ENCODE measurements at places on chromosomes 12 and 14. TPM values are rescaled to one million over a fixed set of nuclear protein-coding genes. Genes with fewer than 3 reads are reported as not detected.
A peak's percentile ranks its signal among the peaks of the same experiment; 100 is the strongest.

Gene RGS6
- total RNA-seq = not detected

Gene JPH4
- not detected for total RNA-seq

Gene MUCL1
- total RNA-seq = not detected

DNA sequence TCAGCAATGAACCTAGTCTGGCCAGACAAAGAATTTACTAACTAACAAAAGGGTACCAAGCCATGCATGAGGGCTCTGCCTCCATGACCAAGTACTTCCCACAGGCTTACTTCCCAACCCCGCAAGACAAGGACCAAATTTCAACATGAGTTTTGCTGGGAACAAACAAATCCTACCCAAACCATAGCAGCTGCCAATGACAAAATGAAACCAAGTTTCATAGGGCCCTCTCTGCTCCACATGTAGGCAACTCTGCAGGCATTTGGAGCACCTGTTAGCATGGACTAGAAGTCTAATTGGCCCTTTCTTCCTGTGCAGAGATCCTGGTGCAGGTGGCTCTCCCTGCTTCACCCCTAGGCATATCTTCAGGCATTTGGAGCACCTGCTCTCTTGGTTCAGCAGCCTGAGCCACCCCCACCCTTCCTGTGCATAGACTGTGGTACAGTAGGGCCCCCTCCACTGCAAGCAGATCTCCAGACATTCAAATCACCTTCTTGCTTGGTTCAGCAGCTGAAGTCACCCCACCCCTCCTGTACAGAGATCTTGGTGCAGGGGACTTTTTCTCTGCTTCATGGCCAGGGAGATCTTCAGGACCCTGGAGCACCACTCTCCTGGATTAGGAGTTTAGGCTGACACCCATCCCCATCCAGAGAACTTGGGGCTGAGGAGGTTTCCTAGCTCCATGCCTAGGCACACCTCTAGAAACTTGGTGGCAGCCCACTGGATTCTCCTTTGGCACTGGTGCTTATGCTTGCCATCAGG lies 308.7 kb downstream of the RPAP3 start:
- no peaks in the 10 kb centered on the region for H3K27me3 ChIP-seq
- DNase-seq = no peak
- H3K27ac ChIP-seq = peak overlapping the region; percentile 23
- H3K4me1 ChIP-seq = peaks cover 47% of the 10 kb centered on the region

GRCh38 chr12:26622601-26623000 lies 210.4 kb downstream of the ITPR2 start:
- no peaks in the 10 kb centered on the region for H3K4me1 ChIP-seq
- no peak overlapping the region for H3K27ac ChIP-seq
- H3K4me3 ChIP-seq = no peak overlapping the region
- H3K36me3 ChIP-seq = peaks cover 36% of the 10 kb centered on the region
- no peak for DNase-seq
- no peaks in the 10 kb centered on the region for H3K27me3 ChIP-seq

DNA sequence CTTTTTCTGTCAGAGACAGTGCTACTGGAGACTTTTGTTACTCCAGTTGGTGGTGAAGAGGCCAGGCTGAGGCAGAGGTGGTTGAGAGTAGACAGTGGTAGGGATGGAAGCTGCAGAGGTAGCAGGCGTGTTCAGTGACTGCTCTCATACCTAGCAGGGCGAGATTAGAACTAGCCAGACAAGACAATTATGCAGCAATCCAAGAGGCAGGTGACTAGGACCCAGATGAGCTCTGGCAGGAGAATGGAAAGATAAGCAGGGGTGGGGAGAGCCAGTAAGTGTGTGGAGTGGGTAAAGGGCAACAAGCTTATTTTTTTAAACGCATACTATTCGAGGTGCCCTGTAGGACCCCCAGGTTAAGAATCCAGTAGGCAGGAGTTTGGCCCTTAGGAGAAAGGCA lies 4.8 kb downstream of the PPP1R36 start:
- DNase-seq = no peak
- no peak overlapping the region for H3K4me3 ChIP-seq
- no peak overlapping the region for H3K27ac ChIP-seq
- peaks cover 8% of the 10 kb centered on the region for H3K4me1 ChIP-seq

GRCh38 chr12:96223411-96224218 lies 29.4 kb downstream of the ELK3 start:
- no peak overlapping the region for H3K27ac ChIP-seq
- H3K4me3 ChIP-seq = no peak overlapping the region
- peaks cover 62% of the 10 kb centered on the region for H3K36me3 ChIP-seq
- no peak for DNase-seq

GRCh38 chr12:46959502-46959901 lies 119.9 kb upstream of the PCED1B start:
- no peak overlapping the region for H3K4me3 ChIP-seq
- H3K4me1 ChIP-seq = no peaks in the 10 kb centered on the region
- DNase-seq = no peak
- H3K27ac ChIP-seq = no peak overlapping the region

GRCh38 chr12:118312578-118312977 lies 60.1 kb downstream of the TAOK3 start:
- DNase-seq = no peak
- H3K36me3 ChIP-seq = no peaks in the 10 kb centered on the region
- H3K4me1 ChIP-seq = peaks cover 14% of the 10 kb centered on the region
- no peak overlapping the region for H3K27ac ChIP-seq

- H3K4me3 ChIP-seq = no peak overlapping the region
- DNase-seq = no peak
- no peaks in the 10 kb centered on the region for H3K27me3 ChIP-seq
- H3K4me1 ChIP-seq = no peaks in the 10 kb centered on the region
Observed at GRCh38 chr12:62859321-62859737, 75.6 kb downstream of the PPM1H start.

DNA sequence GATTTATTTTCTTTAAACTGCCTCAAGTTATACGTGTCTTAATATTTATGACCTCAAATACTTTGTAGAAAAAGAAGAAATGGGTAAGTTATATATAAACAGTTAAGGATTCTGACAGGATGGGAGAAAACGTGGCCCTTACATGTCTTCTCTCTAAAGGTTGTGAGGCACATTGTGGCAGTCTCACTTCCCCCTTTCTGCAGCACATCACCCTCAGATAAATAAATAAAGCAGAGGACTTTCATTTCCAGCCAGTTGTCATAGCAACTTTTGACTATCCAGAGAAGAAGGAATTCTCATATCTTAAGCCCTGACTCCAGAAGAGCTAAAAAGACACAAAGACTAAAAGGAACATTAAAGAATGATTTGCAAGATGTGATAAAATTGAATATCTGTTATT lies 28.8 kb upstream of the CEP83 start:
- H3K4me1 ChIP-seq = no peaks in the 10 kb centered on the region
- no peak overlapping the region for H3K4me3 ChIP-seq
- no peak for DNase-seq
- no peaks in the 10 kb centered on the region for H3K36me3 ChIP-seq

DNA sequence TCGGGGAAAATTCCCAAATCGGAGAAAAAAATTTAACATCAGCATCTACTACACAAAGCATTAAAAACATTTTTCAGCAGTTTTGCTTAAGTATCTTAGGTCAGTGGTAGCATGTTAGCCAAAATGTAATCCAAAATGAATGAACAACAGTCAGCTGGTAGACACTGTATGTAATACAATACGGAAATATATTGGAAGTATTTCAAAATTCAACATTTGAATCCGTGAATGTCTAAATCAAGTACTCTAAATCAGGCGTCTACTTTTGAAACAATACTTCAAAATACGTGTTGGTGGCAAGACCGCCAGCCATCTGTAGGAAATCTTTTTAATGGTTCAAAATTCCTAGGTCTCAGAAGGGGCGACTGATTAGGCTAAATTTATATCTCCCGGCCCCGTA lies 1.1 kb downstream of the SCAF11 start:
- H3K4me3 ChIP-seq = peak overlapping the region; percentile 95
- peak overlapping the region; percentile 98 for H3K27ac ChIP-seq
- no peak for DNase-seq
- H3K36me3 ChIP-seq = peaks cover 16% of the 10 kb centered on the region

All from CD4-positive, alpha-beta T cell (primary cell).